ENCODE measurements at places on chromosomes 7 and 10.

DNA sequence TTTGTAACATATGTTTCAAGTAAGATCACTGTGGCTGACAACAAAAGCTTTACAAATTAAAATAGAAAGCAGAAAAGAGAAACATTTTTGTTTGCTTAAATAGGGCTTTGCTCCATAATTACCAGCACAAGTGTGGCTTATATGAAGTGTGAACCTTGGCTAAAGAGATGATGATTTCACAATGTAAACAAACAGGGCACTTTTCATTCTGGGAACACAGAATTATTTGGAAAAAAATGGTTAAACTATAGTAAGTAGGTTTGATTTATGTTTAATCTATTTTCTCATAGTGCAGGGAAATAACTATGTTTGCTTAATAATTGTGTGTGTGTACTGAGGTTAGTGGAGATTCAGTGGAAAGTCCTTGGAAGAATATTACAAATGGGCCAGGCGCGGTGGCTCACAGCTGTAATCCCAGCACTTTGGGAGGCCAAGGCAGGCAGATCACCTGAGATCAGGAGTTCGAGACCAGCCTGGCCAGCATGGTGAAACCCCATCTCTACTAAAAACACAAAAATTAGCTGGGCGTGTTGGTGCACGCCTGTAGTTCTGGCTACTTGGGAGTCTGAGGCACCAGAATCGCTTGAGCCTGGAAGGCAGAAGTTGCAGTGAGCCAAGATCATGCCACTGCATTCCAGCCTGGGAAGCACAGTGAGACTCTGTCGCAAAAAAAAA, 19.1 kb upstream of the OTUD1 start:
- DNase-seq: peak; percentile 4

- DNase-seq: no peak
Observed at GRCh38 chr7:27174874-27175625, 930 bp upstream of the HOXA10 start.

DNA sequence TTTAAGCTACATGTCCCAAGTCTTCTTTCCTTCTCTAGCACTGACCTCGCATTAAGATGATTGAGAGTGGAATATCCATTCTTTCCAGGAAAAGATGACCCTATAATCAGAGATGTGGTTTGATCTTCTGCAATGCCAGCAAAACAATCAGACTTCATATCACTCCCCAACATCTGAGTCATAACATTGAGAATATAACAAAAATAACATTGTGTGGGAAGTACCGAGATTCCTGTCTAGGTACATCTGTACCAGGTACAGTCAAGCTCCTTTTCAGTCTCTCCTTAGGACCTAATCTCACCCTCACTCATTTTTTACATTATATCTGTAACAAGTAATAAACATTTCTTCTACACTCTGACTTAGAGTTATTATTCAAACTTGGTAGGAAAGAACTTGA, 201.6 kb downstream of the LRRTM3 start:
- no peak for DNase-seq

GRCh38 chr10:112132435-112132834, 51.1 kb downstream of the GPAM start:
- no peak for DNase-seq

DNA sequence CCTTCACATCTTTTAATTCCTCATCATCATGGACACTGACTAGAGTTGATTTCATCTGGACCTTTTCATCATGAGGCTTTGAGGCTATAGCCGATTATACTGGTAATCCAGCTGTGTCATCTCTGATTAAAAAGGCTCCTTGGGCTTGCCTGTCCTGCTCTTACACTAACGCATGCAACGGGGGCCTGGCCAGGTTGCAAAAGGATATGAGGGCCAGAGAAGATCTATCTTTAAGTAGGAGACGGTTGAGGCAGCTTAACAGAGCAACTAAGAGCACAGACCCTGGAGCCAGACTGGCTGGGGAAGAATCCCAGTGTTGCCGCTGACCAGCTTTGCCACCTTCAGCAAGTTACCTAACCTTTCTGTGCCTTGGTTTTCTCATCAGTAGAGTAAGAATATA, 211.5 kb downstream of the PTEN start:
- no peak for DNase-seq

GRCh38 chr10:100223879-100224278, 5.5 kb downstream of the CHUK start:
- DNase-seq: no peak

GRCh38 chr10:101380353-101381017, 26.5 kb downstream of the BTRC start:
- DNase-seq: no peak

DNA sequence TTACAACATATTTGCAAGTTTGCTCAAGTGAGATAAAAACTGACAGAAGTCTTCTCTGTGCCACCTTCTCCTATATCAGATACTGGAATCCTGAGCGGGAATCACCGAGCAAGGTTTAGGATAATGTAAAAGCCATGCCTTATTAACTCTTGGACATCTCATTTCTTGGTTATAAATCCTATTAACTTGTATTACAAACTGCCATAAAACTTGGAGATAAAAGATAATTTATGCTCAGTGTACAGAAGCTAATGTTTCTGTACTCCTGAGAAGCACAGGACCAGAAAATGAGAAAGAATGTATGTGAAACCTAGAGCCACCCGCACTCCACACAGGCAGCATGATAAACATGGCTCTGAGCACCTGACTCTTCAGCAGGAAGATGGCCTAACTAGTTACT, 181.2 kb upstream of the NOBOX start:
- DNase-seq: no peak

DNA sequence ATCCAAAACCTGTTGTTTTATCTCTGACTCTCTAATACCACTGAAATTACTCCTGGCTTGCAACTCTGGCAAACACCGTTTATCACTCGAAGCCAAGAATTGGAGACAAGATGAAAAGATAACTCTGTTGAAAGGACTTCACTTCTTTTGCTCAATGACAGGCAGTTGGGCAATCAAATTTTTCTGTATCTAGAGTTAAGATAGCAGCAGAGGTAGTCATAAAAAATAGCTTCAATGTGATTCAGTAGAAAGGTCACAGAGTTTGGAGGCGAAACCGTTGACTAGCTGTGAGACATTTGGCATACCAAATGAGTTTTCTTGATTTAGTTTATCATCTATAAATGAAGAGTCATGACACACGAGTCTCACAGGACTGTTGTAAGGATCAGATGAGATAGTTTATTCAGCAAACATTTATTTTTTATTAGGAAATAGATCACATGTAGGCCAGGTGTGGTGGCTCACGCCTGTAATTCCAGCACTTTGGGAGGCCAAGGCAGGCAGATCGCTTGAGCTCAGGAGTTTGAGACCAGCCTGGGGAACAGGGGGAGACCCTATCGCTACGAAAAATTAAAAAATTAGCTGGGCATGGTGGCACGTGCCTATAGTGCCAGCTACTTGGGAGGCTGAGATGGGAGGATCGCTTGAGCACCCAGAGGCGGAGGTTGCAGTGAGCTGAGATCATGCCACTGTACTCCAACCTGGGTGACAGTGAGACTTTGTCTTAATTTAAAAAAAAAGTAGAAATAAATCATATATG, 23.6 kb downstream of the AKR1B1 start:
- DNase-seq: no peak

GRCh38 chr10:116769791-116770190, 27.4 kb upstream of the HSPA12A start:
- DNase-seq: no peak

DNA sequence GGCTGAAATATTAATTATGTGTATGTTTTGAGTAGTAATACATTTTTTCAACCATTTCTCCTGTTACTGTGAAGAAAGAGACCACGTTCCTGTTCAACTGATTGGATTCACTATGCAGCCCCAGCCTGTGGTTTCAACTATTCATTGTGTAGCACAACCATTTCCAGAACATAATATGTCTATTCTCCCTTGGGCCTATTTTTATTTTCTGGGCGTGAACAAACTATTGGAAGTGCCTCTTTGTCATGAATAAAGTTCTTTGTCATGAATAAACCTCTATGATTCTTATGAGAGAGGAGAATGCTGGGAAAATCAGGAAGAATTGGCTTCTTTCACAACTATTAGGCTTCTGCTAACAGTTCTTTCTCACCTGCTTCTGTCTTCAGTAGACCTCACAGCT, 152.4 kb downstream of the GNAT3 start:
- no peak for DNase-seq

All from NCI-H1417 treated with DMSO at 0.1 percent for 48 hours (cell line).